ENCODE measurements at places on chromosomes 4 and X.
A peak's percentile ranks its signal among the peaks of the same experiment; 100 is the strongest.

- DNase-seq: peak; percentile 64
Observed at GRCh38 chr4:105194328-105195231, 47.9 kb downstream of the TET2 start.

DNA sequence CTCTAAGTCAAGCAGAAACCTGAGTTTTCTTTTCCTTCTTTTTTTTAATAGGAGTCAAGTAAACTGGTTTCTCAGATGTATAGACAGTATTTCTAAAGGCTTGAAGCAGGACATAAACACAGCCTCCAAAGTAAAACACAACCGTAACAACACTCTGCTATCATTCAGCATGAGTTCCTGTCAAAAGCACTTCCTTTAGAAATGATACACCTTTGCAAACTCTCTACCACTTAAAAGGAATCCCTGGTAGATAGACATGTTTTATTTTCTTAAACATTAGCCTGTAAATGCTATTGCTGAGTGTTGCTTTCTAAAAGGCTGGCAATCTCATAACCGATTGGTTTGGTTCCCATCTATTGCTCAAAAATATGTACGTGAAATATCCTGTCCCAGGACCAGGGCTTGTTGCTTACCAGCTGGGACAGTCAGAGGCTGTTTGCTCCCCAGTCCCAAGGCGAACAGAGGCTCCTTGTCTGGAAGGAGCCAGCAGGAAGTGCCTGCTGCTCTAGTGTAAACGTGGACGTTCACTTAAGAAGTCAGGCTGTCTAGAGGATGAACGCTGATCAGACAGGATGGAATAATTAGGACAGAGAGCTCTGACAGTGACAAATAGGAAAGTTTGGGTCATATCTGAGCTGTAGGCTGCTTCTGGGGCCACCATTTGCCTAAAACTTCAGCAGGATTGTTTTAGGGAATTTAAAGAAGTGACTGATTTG is 173.9 kb upstream of the KLF3 start:
- DNase-seq: peak; percentile 29

GRCh38 chr4:73421708-73422457 is 14.1 kb upstream of the AFP start:
- DNase-seq: no peak

DNA sequence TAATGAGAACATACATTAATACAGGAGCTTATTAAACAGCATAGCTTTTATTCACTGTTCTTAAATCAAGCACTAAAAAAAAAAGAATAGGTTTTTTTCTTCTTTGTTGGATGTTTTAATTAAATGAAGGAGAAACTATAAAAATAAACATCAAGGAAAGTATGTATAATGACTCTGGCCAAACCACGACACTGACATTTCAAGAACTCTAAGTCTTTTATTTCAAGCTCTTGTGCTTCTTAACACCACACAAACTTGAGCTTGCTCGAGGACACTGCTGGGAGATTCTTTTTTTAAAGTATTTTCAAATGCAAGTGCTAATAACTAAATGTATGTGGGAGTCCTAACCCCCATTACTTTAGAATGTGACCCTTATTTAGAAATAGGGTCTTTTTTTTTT is 204.9 kb upstream of the PPARGC1A start:
- no peak for DNase-seq

DNA sequence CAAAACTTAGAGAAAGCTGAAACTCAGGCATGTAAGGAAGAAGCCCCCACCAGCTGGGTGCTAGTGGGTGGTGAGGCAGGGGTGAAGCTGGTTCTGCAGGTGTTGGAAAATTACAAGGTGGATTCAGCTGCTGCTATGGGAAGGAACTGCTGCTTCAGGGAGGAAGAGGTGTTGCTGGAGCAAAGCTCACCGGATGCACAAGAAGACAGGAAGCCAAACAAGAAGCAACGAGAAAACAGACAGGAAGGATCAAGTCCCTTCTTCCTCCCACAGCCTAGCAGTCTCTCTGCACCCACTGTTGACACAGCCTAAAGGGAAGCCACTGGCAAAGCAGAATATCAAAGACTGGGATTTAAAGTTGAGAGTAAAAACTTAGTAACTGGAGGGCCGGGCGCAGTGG is 100.2 kb upstream of the JADE1 start:
- DNase-seq: no peak

DNA sequence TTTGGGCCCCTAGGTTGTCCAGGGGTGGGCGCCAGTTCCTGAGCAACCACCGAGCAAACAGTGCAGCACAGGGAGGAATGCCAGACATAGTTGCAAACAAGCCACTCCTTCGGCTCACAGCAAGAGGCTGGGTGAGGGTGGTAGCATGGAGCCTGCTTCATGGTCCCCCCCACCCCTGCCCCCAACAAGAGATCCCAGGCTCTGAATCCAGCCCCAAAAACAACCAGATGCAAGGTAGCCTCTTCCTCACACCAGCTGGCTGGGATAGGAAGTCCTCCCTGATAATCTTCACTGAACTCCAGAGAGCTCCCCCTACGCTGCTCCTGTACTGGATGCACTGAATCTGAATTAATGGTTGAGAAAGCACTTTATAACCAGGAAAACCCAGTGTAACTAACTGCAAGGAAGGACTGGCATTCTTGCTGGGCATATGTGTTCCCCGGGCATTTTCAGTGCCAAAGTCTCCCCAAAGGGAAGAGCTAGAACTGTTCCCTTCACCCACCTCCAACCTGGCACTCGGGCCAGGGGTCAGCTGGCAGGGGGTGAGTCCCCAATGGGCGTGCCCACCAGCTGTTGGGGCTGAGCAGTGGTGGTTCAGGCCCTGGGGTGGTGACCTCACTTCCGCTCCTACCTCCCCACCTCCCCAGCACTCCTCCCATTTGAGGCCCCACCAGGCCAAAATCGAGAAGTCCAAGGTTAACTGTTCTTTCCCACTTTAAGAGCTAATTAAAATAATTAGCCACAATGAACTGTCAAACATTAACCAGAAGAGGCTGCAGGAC is 1.5 kb downstream of the ELF4 start:
- peak; percentile 45 for DNase-seq

GRCh38 chr4:38366997-38367396 is 297.0 kb upstream of the KLF3 start:
- DNase-seq: no peak

GRCh38 chr4:159639671-159640323 is 536.9 kb downstream of the RAPGEF2 start:
- DNase-seq: peak; percentile 28
